ENCODE measurements at places on chromosomes 7 and 10. TPM values are rescaled to one million over a fixed set of nuclear protein-coding genes. Genes with fewer than 3 reads are reported as not detected.

The ZC3HAV1L gene
- total RNA-seq: 17.1 TPM

The VPS41 gene
- total RNA-seq: 107 TPM

The FEZF1 gene
- total RNA-seq: not detected

The CALML3 gene
- total RNA-seq: not detected

The TFR2 gene
- total RNA-seq: under 0.01 TPM

DNA sequence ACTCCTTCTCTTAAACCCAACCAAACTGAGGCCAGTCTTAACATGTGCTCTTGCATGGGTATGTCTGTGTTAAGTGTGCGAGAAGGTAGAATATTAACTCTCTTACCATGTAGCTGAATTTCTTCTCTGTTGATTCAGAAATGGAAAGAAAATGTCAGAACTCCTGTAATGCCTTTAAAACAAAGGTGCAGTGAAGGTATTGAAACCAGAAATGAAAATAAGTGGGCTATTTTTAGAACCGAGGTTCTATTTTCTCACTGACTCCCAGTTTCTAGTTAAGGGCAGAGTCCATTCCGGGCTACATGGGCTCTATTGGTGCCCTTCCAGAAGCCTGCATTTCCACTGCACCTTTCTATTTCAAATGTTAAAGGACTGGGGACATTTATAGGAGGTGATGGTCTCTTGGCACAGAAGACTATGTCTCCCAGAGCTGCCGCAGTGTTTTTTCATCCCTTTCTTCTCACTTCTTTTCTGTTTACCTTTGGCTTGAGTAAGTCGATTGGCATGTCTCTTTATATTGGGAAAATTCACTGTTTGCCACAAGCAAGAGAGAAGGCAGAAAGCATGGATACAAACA lies 174.9 kb downstream of the LRMDA start:
- no peak for DNase-seq

DNA sequence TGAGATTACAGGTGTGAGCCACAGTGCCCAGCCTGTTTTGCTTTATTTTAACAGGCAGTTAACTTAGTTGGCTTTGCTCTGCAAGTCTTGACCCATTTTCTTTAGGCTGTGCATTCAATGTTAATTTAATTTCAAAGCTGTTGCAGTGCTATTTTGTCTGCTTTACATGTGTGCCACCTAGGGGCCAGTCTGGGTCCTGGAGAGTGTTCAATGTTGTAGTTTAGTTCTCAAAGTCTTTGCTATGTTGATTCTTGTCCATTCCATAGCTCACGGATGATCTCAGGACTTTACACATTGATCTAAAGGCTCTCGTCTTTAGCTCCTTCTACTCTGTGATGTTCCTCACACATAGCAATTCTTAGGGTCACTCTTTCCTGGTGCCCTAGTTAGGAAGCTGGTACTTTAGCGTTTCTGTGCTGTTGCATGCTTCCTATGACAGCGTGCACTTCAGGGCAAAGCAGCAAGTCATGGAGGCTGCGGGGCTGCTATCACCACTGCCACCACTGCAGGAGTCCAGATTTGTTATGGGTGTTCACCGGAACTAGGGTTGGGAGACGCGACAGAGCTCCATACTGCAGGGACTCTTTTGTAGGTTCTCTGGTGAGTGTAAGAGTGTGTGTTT lies 16.4 kb upstream of the ABCA13 start:
- DNase-seq: no peak

GRCh38 chr7:25663877-25664276 lies 435.6 kb upstream of the NPVF start:
- DNase-seq: no peak

GRCh38 chr7:91408388-91409154 lies 144.3 kb downstream of the FZD1 start:
- DNase-seq: no peak

GRCh38 chr10:107800061-107800460 lies 635.6 kb upstream of the SORCS1 start:
- no peak for DNase-seq

GRCh38 chr7:132190683-132191082 lies 385.6 kb downstream of the PLXNA4 start:
- DNase-seq: no peak

- DNase-seq: no peak
Measured at GRCh38 chr7:116588641-116589594, 64.1 kb downstream of the CAV1 start.

DNA sequence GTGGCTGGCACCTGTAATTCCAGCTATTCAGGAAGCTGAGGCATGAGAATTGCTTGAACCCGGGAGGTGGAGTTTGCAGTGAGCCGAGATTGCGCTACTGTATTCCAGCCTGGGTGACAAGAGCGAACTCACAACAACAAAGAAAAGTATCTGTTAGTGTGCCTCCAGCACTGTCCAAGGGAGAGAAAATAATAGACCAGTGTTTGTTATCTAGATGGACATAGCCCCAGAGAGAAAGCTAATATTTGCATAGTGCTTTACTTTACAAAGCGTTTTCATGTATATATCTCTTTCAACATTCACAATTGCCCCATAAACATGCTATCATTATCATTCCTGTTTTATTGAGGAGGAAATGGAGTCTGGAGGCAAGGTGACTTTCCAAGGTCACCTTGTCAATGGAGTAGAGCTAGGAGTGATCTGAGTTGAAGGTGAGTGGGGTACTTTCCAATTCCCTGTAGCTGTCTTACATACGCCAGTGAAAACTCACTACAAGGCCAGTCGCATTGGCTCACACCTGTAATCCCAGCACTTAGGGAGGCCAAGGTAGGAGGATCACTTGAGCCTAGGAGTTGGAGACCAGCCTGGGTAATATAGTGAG lies 49.7 kb upstream of the KIF5B start:
- DNase-seq: no peak

DNA sequence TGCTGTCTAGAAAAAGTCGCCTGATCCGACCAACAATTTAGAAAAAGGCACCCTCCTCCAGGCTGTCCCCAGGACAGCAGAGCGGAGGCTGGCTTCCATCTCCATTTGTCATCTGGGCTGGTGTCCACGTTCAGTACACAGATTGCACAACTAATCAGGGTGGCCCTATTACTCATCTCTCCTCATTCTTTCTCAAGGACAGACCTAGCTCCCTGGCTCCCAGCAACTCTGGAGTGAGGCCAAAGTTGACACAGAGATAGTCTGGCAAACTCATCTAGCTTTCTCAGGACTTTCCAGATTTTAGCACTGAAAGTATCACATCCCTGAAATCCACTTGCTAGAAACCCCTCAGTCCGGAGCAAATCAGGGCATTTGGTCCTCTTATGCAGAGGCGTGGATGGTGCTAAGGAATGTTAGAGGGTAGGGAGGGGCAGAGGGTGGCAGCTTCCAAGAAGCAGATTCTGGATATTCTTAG lies 75.1 kb downstream of the DNAH11 start:
- DNase-seq: no peak

DNA sequence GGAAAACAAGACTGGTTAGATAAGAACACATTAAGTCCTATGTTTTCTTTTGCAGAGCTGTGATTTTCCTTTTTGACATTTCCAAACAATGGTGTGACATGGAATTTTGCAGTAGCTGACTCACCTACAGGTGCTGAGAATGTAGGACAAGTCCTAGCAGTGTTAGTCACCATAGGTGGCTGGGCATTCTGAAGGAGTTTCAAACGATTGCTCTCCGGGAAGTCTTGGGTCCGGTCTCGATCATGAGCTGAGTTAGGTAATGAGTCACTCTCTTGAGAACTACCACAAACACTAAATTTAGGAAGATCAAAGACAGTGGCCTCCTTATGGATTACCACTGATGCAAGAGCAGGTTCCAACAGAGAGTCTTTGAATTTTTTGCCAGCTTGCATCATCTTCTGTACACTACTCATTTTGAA lies 3.6 kb downstream of the FIGNL1 start:
- no peak for DNase-seq

- DNase-seq: no peak
Measured at GRCh38 chr10:82206831-82207230, 331.8 kb downstream of the NRG3 start.

- no peak for DNase-seq
Measured at GRCh38 chr10:80526742-80527141, 11.0 kb upstream of the SH2D4B start.

GRCh38 chr10:79025199-79025832 lies 43.5 kb upstream of the ZMIZ1 start:
- peak; percentile 59 for DNase-seq

DNA sequence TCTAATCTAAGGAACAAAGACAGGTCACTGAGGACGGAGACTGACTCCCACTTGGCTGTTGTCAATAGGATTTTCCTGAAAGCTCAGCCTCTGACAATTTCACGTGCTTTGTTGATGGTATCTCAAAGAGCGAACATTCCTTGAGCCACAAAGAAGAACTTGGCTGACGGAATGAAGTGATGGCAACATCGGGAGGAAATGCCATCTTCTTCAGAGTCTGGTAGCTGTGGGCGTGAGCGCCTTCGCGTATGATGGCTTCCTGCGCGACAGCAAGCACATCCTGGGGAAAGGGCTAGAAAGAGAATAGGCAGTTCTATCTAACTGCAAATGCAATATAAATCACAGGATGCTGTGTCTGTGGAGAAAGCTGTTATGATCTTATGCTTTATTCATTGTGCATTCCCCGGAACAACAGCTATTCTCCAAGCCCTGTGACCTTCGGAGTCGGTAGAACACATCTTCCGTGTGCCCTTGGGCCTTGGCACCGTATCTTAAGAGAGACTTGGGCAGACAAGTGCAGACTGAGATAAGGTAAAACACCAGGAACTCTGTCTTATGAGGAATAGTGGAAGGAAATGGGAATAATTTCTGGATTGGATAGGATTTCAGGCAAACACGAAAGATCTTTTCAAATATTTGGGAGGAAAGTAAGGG lies 19.6 kb upstream of the GTPBP4 start:
- peak; percentile 58 for DNase-seq

DNA sequence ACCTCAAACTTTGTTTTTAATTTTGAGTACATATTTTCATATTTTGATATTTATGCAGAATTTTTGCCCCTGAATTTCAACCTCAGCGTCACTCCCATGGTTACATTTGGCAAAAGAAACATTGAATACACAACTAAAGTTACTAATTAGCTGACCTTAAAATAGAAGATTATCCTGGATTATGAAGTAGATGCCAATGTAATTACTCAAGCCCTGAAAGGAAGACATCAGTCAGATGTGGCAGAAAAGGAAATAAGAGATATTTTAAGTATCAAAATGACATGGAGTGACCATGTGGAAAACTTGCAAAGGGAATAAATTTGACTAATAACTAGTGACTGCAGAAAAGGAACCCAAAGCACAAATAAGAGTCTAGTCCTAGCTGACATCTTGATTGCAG lies 701.3 kb upstream of the KCND2 start:
- DNase-seq: no peak

GRCh38 chr10:47094636-47095035 lies 183.4 kb downstream of the PTPN20 start:
- peak; percentile 46 for DNase-seq
